ENCODE measurements at places on chromosomes 5 and 9.

DNA sequence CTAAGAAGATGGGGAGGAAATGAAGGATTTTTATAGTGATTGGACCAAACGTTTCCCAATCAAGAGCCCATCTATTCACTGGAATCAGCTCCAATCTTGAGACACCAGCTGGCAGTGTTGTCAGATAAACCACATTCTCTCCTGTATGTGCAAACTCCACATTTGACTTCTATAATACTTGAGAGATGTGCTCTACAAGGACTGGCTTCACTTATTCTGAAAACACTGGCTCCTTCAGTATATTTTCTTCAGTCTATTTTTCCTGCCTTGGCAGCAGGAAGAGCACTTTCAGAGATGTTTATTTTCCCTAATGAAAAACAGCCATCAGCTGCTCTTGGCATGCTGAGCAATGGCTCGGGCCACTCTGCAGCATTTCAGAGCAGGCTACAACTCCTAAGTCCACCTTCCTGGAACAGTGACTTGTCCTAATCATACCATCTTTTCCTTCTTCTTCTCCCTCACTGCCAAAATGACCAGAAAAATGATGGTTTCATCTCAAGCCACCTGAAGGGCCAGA, 96.9 kb upstream of the FSTL4 start:
- DNase-seq, result no peak

GRCh38 chr9:137113385-137114159, 961 bp downstream of the DPP7 start:
- no peak for DNase-seq

DNA sequence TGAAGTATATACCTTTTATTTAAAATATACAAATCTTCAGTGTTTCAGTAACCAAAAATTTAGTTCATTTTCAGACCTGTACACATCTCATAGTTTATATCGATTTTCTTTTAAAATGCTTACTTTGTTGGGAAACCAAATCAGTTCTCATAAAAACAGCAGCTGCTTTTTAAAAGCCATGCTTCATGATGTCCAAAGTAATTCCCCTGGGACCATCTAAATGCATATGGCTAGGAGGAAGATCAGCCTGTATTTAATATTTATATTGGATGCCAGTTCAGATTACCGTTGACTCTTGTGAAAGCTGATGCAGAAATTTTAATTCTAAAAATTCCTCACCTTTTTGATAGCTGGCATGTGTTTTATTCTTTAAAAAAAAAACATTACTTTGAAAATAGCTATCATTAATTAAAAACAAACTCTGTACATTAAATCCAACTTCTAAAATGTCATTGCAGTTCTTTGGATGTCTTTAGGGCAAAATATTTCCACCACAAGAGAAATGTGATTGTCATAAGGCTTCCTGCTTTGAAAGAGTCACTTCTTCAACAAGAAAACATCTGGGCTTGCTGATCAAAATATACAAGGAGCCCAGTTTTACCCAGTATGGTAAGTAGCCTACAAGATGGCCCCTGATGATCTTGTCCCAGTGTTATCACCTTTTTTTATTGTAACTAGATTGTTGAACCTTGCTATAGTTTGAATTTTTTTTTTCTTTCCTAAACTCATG, 1242.9 kb upstream of the CDH6 start:
- no peak for DNase-seq

DNA sequence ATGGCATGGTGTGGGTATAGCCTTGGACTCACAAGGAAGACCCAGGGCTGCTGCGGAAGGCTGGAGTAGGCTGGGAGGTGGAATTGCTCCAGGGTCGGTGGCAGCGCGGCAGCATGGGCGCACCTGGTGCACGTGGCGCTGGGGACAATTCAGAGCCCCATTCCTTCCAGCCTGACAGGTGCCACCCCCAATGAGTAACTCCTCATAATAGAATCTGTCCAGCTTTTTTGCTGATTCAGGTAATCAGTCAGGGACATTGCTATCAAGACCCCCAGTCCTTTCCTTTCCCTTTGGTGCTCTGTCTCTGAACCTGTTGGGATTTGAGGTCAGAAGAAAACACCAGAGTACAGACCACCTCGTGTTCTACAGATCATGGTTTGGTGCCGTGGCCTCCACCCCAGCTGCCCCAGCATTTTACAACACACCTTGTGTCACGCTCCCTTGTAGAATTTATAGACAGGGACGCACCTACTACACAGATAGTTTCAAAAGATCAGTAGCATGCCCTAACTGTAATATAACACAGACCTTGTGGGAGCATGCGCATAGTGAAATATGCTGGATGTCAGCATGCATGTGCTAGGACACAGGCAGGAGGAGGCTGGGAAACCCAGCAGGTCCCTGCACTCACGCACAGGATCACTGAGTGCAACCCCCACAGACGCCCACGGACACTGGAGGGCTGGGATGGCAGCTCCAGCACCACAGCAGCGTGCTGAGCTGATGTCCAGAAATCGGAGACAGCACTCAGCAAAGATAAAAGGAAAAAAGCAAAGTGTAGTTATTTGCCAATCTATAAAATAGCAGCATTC, 47.9 kb upstream of the CTSL start:
- no peak for DNase-seq

- DNase-seq, result no peak
Observed at GRCh38 chr5:76694317-76694716, 21.6 kb upstream of the F2R start.

- DNase-seq, result no peak
Observed at GRCh38 chr9:94794476-94795167, 68.1 kb downstream of the AOPEP start.

DNA sequence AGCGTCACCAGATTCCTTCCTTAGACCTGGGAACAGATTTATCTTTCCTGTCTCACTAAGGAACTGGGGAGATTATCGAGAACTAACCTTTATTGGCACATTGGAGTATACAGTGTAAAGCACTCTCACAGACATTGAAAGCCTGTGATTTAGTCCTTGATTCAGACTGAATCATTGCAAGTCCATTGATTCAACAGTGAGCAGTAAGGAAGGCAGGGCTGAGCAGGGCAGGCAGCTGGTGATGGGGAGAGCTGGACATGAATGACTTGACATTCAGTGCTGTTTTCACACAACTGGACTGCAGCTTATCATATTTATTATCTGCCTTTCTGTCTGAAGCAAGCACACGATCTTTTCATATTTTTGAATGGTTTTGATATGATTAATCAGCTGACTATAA, 16.2 kb downstream of the ISOC1 start:
- DNase-seq, result no peak

DNA sequence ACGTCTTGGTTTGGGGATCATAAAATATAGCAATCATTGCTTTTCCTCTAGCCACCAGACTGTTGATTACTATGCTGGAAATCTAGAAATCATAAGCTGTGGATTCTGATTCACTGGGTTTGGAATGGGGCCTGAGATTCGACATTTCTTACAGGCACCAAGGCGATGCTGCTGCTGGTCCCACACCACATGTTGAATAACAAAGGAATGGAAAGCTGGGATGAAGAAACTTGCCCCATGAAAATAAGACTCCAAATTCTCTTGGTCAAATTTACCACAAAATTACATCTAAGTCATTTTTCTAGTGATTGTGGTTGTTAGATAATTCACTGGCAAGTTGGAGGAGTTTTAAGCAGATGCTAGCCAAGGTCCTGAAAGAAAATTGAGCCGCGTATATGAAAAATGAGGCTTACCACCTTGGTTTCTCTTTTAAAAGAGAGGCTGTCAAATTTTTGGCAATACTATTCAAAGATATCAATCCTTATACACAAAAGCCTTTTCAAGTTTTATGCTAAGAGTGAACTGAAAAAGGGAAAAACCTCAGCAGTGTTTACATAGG, 23.0 kb upstream of the MEIKIN start:
- no peak for DNase-seq

- no peak for DNase-seq
Observed at GRCh38 chr5:1655496-1656270, 131.9 kb upstream of the LPCAT1 start.

DNA sequence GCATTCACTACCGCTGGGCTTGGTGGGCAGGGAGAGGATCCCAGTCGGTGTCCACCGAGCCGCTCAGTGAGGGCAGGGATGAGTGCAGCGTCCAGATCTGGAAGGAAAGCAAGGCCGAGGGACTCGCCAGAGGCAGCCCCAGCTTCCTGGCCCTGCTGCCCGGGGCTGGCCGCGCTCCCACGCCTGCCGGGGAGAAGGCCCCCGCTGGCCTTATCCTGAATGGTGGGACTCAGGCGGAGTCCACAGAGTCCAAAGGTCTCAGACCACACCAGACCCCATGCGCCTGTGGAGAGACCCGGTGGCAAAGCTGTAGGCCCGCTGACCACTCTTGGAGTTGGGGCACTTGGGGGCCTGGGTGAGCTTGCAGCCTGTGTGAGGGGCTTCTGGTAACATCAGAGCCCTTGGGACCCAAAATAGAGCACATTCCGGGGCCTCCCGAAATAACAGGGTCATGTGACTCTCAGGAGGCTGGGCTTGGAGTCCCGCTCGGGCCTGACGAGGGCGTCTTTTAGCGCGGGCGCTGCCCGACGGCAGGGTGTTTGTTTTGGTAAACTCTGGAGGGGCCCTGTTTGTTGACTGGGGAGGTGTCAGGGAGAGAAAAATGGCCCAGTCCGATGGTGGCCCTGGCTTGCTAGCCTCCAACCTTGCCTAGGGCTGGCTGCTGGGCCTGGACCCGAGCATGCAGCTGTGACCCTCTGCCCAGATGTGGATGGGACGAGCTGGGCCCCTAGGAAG, 2.8 kb downstream of the RXRA start:
- no peak for DNase-seq

DNA sequence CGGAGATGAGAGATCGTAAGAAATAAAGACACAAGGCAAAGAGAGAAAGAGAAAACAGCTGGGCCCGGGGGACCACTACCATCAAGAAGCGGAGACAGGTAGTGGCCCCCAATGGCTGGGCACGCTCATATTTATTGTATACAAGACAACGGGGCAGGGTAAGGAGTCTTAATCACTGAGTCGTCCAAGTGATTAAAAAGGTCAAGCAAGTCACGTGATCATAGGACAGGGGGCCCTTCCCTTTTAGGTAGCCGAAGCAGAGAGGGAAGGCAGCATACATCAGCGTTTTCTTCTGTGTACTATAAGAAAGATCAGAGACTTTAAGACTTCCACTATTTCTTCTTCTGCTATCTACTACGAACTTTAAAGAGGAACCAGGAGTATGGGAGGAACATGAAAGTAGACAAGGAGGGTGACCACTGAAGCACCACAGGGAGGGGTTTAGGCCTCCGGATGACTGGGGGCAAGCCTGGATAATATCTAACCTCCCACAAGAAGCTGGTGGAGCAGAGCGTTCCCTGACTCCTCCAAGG, 24.6 kb upstream of the QSOX2 start:
- DNase-seq, result no peak

DNA sequence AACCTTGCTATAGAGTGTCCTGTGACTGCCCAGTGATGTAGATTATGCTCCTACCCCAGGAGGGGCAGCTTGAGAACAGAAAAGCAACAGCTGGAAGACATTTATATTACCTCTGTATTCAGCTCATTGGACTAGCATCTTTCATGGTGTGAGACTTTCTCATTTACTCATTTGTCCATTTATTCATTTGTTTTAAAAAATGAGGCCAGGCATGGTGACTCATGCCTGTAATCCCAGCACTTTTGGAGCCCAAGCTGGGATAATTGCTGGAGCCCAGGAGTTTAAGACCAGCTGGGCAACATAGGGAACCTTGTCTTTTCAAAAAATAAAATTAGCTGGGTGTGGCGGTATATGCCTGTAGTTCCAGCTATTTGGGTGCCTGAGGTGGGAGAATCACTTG, 130.0 kb upstream of the LHFPL2 start:
- DNase-seq, result no peak

DNA sequence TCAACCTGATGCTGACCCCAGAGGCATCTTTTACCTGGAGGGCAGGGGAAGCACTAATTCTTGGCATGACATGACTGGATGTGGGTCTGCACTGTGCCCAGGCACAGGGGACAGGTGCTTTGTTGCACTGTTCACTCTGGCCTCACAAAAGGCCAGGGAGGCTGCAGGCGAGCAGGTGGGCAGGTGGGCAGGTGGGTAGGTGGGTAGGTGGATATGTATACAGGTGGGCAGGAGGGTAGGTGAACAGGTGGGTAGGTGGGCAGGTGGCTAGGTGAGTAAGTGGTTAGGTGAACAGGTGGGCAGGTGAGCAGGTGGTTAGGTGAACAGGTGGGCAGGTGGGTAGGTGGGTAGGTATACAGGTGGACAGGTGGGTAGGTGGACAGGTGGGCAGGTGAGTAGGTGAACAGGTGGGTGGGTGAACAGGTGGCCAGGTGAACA, 1.5 kb downstream of the PAEP start:
- DNase-seq, result no peak

DNA sequence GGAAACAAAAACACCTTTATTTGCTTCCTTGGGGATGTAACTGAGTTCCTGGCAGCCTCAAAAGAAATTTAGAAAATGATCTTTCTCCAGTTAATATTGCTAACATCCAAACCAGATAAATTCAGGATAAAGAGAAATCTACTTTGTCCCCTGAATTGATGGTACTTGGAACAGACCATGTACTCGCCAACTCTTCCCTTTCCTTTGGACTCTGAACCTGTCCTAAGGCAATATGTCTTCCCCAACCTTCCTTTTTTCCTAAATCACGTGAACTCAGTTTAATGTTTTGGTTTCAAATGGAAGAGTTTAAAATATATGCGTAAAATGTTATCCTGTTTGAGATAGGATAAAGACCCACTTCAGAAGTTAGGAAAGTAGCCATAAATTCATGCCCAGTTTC, 28.0 kb downstream of the ACO1 start:
- DNase-seq, result no peak

DNA sequence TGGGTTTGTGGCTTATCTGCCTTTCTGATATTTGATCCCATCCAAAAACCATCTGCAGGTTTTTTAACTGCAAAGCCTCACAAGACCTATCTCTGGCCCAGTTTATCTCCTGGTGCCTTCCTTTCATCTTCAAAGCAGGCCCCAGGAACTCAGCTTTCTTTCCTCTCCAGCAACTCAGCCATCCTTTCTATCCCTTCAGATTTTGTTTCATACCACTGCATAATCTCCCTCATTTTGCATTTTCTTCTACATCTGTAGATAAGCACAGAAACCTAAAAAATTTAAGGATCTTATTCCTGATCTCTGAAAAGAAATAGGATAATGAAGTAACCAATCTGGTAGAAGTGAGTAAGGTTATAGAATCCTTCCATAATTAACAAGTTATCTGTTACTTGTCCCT, 19.5 kb upstream of the ERCC6L2 start:
- no peak for DNase-seq

Measured in stimulated activated CD8-positive, alpha-beta memory T cell treated with anti-CD3 and anti-CD28 coated beads, Interleukin-4, amount 100 ng/mL, for 1 hour (primary cell).